ENCODE measurements at places on chromosomes 1 and 21. TPM values are rescaled to one million over a fixed set of nuclear protein-coding genes. Genes with fewer than 3 reads are reported as not detected.

OVAAL gene
- total RNA-seq, result not detected

LRRC38 gene
- 0.87 TPM for total RNA-seq

DNA sequence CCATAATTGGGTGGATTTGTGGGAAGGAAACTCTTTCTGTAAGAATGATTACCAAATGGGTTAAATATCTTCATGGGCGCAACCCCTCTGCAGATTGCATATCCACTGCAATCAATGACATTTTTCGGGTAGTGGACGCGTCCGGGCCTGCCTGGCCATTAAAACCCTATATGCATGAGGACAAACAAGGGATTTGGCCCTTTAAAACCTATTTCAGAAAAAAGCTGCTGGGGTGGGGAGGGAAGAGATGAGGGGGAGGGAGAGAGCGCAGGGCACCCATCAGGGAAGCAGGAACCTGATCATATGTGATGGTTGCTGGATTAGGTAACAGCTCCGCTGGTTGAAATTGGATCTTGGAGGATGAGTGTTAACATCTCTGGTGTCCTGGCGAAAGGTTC, 228.8 kb downstream of the PBX1 start:
- DNase-seq, result no peak

DNA sequence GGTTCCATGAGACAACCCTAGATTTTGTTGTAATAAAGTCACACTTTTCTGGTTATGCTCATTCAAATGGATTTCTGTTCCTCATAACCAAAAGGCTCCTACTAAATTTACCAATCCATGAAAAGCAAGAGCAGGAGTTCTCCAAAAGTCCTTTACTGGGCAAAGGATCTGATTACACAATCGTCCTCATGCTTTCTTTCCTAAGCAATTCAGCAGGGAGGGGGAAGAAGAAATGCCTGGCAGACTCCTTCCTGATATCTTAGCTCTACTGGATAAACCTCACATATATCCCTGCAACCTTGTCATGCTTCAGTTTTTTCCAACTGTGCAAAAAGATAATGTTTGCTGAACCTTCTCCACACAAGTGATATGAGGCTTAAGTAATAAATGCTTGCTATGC, 67.6 kb upstream of the GUCA2B start:
- DNase-seq, result no peak

GRCh38 chr1:225651872-225652728, 823 bp downstream of the ENAH start:
- DNase-seq, result no peak

DNA sequence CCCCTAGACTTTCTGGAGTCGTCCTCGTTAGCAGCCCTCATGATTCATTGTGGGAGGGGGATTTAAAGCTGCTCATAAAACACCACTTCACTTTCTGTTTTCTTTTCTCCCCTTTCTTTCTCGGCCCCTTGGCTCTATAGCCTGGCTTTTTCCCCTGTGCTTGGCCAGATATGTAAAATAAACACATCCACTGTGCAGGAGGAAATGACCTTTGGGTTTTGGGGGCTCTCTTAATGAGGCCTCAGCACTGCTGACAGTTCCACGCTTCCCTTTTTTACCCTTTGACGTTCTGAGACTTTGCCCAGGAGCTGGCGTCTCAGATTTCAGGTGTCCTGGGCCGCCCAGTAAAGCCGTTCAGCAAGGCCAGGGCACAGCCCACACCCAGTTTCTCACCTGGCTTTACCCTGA, 65.7 kb downstream of the RUNX3 start:
- DNase-seq, result no peak

ISG15 gene
- 65.4 TPM for total RNA-seq

DNA sequence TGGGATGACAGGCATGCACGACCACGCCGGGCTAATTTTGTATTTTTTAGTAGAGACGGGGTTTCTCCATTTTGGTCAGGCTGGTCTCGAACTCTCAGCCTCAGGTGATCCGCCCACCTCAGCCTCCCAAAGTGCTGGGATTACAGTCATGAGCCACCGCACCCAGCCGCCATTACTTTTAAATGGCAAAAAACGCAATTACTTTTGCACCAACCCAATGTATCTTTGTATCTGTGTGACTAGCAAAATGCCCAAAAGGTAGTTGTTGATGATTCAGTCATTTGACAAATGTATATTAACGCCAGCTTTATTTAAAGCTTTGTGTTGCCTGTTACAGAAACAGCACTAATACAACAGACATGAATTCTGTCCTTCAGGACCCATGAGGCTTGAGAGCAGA, 216.9 kb upstream of the FMN2 start:
- no peak for DNase-seq

C1orf115 gene
- 25.6 TPM for total RNA-seq

POGZ gene
- 67.2 TPM for total RNA-seq

- no peak for DNase-seq
Observed at GRCh38 chr1:51612447-51612961, 4.4 kb upstream of the OSBPL9 start.

DNA sequence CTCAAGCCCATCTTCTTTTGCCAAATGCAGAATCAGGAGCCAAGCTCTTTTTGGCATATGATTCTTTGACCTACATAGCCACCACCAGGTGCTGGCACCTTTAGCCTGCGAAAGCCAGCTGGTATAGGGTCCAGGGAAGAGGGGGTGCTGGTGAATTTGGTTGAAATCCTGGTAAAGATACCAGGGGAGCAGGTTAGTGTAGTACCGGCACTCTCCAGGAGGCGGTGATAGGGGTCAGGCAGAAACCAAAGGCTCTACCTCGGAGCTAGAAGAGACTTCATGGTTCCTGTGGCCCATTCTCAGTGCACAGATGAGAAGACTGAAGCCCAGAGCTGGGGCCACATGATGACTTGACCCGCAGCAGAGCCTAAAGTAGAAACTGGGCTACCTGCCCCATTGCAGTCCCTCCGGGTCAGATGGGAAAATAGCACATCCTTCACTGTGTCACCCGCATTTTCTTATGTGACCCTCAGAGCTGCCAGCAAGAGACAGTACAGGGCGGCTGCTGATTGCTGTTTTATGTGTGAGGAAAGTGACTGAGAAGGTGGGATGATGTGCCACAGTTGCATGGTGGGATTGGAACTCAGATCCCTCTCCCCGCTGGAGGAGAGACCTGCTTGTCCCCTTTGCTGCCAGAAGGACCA, 36.0 kb upstream of the IL19 start:
- peak; percentile 37 for DNase-seq

DNA sequence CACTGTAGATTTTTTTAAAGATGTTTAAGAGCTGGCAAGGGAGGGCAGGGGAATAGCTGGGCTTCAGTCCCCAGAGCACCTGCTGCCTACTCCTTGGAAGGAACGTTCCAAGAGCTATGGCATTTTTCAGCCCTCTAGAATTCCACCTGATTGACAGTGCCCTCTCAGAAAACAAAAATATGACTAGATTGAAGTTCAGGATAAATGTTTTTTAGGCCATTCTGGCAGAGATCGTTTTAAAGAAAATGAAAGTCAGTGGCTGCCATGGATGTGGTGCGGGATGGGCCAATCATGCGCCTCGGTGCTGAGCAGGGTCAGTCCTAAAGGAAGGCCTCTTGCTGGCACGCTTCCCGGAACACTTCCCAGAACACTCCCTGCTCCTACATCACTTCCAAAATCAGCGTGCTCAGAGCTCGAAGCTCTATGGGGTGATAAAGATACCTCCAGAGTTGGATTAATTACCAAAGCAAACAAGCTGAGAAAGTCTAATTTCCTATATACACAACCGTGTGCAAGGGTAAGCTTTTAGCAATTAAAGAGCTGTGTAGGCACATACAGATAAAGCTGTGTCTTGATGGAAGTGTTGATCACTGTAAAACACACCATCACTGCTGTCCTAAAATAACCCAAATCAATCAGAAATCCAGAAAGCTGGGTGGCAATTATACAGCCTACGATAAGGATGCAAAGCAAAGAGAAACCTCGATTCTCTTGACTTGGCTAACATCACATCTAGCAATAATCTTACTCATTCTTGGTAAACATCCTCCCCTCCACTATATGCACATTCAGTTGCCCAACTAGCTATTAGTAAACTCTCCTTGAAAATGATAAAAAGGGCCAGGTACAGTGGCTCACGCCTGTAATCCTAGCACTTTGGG, 34.6 kb downstream of the TGFBR3 start:
- peak; percentile 86 for DNase-seq

- no peak for DNase-seq
Observed at GRCh38 chr21:38249696-38250278, 7.0 kb upstream of the KCNJ15 start.

DNA sequence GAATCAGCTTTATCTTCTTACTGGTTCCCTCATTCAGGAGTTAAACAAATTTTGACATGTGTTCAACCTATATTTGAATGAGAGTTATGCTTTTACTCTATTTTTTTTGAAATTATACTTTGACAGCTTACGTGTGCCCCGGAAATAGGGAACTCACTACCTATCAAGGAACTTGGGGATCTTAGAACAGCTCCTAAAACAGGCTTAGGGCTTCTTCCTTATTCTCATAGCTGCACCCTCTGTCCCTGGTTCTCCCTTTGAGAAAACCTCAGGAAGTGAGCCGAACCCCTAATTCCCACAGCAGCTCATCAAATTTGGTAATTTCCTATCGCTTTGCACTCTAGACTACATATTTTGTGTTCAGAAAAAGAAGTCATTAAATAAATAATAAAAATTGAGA, 81.2 kb upstream of the RUNX3 start:
- no peak for DNase-seq

- peak; percentile 33 for DNase-seq
Observed at GRCh38 chr1:206608108-206608698, 4.1 kb downstream of the EIF2D start.

PKN2 gene
- total RNA-seq, result 36.3 TPM

HES5 gene
- total RNA-seq, result not detected

DNA sequence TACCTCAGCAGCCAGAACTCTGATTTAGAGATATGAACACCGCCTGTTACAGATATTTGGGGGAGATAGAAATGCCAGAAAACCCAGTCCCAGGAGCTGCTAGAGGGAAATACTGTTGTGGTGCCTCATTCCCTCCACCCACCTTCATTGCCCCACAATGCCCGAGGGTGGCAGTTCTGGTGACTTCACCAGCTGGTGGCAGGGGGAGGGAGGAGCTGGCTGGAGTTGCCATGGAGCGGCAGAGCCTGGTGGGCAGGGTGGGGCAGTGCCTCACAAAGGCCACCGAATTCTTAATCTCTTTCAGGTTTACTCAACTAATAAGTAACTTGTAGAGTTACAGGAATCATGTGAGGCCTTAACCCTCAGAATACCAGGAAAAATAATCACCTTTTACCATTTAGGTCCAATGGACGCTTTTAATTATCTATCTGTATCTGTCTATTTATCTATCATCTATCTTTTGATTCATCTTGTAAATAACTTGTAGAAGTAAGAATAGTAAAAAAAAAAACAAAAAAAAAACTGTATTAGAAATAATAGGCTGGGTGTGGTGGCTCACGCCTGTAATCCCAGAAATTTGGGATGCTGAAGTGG, 11.7 kb upstream of the S100A11 start:
- peak; percentile 35 for DNase-seq

GRCh38 chr1:6962996-6963911, 178.0 kb downstream of the CAMTA1 start:
- peak; percentile 6 for DNase-seq

LCE1C gene
- total RNA-seq, result not detected

DNA sequence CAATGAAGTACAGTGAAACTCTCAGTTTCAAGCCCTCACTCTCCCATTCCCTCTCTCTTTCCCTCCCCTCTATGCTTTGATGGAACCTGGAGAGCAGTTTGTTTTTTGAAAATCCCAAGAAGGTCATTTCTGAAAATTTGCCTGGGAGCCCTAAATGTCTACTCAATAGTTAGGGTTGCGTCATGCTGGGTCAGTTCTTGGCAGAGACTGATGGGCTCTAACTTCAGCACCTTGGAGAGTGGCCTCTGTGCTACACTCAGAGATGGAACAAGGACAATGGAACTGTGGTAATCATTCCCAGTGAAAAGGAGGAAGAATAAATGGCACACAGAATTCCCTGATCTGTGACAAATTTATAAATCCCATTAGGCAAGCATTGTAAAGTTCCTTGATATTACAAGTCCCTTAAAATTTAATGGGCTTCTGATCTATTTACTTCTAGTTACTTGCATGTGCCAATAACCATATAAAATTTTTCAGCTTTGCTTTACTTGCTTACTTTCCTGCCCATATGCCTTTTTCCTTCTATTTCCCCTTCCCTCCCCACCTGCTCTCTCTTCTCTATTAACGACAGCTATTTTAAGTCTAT, 182.9 kb upstream of the KCND3 start:
- DNase-seq, result peak; percentile 15

DNA sequence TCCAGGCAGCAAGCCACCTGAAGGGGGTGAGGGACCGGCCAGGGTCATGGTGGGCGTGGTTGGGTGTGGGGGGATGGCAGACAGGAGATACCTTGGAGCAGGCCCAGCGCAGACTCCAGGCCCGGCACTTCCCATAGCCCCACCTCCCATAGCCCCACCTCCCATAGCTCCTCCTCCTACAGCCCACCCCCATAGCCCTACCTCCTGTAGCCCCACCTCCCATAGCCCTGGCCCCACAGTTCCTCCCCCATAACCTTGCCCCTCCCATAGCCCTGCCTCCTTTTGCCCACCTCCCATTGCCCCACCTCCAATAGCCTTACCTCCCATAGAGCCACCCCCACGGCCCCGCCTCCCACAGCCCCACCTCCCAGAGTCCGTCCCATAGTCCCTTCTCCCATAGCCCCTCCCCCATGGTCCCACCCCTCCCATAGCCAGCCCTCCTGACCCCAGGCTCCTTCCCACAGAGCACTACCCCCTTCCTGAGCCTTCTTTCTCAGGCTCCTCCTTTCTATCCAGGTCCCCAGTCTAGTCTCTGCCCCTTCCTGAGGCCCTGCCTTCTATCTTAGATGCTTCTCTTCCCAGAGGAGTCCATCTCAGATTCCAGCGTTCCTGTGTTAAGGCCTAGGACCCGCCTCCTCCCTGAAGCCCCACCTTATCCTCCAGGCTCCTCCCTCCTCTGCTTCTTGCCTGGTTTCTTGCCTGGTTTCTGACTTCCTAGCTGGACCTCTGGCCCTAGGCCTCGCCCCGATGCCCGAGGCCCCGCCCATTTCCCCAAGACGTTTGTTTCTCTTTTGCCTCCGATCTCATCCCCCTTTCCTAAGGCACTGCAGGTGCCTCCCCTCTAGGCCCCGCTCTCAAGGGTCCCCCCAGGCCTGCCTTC, 46.8 kb downstream of the PTPRU start:
- peak; percentile 48 for DNase-seq

ABCA4 gene
- 0.21 TPM for total RNA-seq

MFAP2 gene
- 14.3 TPM for total RNA-seq

LDLRAD1 gene
- not detected for total RNA-seq

DNA sequence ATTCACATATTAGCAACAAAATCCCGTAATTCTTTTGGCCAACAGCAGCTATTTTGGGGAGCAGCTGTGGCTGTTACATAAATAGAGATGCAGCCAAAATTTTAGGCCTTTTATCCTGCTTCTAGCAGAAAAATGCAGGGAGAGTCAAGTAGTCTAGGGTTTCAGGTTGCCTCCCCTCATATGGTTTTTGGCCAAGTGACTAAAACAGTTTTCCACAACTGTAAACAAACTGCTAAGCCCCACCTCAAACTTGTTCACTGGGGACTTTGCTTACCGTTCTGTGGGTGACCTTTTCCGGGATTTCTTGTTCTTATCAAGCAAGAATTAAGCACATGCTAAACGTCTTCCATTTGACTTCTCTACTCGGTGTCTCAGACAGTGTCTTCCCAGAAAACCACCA, 133.4 kb downstream of the EDEM3 start:
- no peak for DNase-seq

All from tibial nerve (tissue), 4 donors.